Muscle of leg (tissue), 16 donors: ENCODE measurements at places on chromosomes 5 and 9. TPM values are rescaled to one million over a fixed set of nuclear protein-coding genes. Genes with fewer than 3 reads are reported as not detected.

- no peaks in the 10 kb centered on the region for H3K27me3 ChIP-seq
- H3K27ac ChIP-seq: no peak within 1 kb of the TSS
- no peak within 1 kb of the TSS for H3K4me3 ChIP-seq
- H3K4me1 ChIP-seq: no peaks in the 10 kb centered on the region
- H3K36me3 ChIP-seq: no peaks in the 10 kb centered on the region
Observed at GRCh38 chr5:140855772-140856674, at the start of gene PCDHA10. PCDHA10 (plus strand) TSS chr5:140855897; CDS start chr5:140856049, 152 bp downstream.

DNA sequence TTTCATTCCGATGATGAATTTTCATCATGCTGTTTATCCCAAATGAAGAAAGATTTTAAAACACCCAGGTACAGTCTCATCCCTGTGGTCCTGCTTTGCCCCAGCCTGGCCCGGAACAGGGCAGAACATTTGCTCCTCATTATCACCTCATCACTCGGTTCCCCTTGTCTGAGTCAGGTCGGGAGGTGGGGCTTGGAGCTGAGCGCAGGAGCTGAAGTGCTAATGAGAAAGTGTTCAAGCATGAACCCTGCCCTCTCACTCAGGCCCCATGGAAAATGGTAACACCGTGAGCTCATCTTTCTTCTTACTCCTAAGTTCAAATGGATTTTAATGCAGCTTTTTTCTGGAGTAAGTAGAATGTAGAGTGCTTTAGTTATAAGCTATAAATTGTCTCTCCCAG, 466.2 kb downstream of the KDM4C start:
- peaks cover 3% of the 10 kb centered on the region for H3K27me3 ChIP-seq
- no peaks in the 10 kb centered on the region for H3K36me3 ChIP-seq
- no peaks in the 10 kb centered on the region for H3K4me1 ChIP-seq
- H3K4me3 ChIP-seq: no peak overlapping the region

DNA sequence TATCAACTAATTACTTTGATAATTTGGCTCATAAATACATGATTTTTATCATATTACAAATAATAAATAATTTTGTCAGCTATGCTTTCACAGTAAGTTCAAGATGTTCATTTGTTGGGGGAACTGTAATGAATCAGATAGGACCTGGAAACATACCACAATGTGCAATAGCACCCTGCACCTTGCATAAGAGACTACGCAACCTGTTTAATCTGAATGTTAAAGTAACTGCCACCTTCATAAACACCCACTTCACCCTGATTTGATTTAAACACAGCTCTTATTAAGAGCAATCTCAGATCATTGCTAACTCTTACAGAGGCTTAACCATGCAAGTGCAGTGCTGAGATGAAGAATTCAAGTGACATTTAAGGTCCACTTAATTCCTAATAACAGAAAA, 69.1 kb upstream of the GABRA1 start:
- no peaks in the 10 kb centered on the region for H3K4me1 ChIP-seq
- H3K4me3 ChIP-seq: no peak overlapping the region
- H3K27me3 ChIP-seq: no peaks in the 10 kb centered on the region
- no peak for DNase-seq

DNA sequence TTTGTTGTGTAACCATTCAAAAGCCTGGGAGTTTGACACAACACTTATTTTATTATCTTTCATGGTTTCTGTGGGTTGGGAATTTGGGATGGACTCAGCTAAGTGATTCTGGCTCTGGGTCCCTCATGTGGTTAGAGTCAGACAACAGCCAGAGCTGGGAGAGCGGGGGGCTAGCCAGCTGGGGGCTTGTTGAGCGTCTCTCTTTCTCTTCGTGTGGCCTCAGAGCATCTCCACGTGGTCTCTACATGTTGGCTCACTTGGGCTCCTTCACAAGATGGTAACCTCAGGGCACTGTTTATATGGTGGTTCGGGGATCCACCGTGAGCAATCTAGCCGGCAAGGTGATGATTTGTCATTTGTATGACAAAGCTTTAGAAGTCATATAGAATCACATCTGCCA, 73.6 kb downstream of the FSTL4 start:
- no peak for DNase-seq
- no peaks in the 10 kb centered on the region for H3K4me1 ChIP-seq
- no peak overlapping the region for H3K4me3 ChIP-seq
- H3K36me3 ChIP-seq: no peaks in the 10 kb centered on the region
- H3K27ac ChIP-seq: no peak overlapping the region
- H3K27me3 ChIP-seq: no peaks in the 10 kb centered on the region

GRCh38 chr5:891117-891836, 1.3 kb downstream of the BRD9 start:
- no peaks in the 10 kb centered on the region for H3K27me3 ChIP-seq
- H3K36me3 ChIP-seq: peaks cover 53% of the 10 kb centered on the region
- H3K27ac ChIP-seq: peak overlapping the region; percentile 82
- peak overlapping the region; percentile 90 for H3K4me3 ChIP-seq
- DNase-seq: no peak
- H3K4me1 ChIP-seq: peaks cover 21% of the 10 kb centered on the region

C9orf50 gene
- total RNA-seq: not detected

IGIP gene
- 5.5 TPM for total RNA-seq
